ENCODE measurements at places on chromosomes 4 and X.

DNA sequence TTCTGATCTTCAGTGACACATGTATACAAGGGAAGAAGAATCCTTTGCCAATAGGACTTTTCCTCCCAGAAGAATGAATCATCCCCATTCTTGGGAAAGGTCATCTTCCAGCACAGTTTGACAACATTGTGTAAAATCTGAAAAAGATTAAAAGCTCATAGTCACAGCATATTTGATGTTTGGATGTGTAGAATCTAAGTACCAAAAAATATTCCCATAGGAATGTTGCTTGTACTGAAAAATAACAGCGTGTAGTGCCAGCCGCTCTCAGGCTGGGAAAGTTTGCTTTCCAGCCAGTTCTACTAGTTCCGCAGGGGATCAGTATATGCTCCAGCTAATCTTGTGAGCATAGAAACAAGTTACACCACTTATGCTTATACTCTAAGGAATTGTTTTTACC, 74.7 kb upstream of the IL13RA1 start:
- no peak for DNase-seq

DNA sequence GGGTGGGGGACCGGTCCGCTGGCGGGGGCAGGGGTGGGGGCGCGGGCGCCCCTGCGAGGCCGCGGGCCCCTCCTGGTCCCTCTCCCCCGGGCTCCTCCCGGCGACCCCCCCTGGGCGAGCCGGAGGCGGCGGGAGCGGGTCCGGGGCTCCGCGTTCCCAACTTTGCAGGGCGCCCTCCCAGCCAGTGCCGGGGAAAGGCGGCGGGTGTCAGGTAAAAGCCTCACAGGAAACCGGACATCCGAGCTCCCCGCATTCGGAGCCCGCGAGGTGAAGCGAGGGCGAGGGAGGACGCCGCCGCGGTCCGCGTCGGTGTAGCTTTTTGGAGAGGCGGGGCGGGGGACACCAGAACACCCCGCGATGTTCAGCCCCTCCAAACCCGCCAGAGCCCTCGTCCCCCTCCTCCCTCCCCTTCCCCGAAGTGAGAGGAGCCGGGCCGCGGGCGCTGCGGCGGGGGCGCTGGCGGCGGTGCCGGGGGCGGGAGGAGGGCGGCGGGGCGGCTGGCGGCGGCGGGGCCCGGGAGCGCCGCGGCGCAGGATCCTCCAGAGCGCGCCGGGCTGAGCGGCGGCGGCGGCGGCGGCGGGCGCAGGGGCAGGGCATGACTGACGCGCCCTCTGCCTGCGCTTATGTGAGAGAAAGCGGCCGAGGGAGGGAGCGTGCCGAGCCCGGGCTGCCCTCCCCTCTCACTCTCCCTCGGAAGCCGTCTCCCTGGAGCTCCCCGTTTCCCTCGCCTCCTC, at the start of gene VEGFC:
Gene VEGFC (minus strand): TSS at position 597 of the 734 bp plus-strand sequence. CDS start 611 bp downstream, outside the sequence.
- DNase-seq = peak; percentile 3

GRCh38 chrX:21374994-21375707, 933 bp downstream of the CNKSR2 start:
- DNase-seq = no peak

GRCh38 chrX:40953369-40953768, 131.9 kb upstream of the USP9X start:
- no peak for DNase-seq

GRCh38 chrX:9462456-9462855, 2.4 kb upstream of the TBL1X start:
- DNase-seq = no peak

DNA sequence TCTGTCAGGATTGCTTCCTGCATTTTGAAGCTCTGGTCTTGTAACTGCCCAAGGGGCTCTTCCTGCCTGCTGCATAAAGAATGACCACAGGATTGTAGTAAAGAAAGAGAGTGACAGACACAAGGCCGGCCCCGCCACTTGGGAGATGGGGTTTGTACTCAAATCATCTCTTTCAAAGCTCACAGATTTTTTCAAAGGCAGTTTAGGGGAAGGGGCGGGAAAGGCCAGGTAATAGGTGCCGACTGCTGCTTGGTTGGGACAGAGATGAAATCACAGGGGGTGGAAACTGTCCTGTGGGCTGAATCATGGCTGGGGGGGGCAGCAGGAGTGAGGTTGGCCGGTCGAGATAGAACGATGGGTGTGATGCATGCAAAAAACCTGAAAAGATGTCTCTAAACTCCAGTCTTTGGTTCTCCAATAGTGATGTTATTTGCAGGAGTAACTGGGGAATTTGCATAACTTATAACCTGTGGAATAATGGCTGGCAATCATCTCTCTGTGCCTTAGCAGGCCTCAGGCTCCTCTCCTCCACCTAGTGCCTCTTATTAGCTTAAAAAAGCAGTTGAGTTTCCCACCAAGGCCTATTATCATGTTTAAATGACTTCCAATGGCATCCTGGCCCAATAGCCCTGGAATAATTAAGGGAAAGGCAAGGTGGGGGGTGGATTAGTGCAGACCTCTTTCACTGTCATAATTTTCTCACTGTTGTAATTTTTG, 778.4 kb upstream of the FRG1 start:
- DNase-seq = no peak

GRCh38 chrX:44989995-44990770, 117.2 kb downstream of the KDM6A start:
- DNase-seq = no peak

DNA sequence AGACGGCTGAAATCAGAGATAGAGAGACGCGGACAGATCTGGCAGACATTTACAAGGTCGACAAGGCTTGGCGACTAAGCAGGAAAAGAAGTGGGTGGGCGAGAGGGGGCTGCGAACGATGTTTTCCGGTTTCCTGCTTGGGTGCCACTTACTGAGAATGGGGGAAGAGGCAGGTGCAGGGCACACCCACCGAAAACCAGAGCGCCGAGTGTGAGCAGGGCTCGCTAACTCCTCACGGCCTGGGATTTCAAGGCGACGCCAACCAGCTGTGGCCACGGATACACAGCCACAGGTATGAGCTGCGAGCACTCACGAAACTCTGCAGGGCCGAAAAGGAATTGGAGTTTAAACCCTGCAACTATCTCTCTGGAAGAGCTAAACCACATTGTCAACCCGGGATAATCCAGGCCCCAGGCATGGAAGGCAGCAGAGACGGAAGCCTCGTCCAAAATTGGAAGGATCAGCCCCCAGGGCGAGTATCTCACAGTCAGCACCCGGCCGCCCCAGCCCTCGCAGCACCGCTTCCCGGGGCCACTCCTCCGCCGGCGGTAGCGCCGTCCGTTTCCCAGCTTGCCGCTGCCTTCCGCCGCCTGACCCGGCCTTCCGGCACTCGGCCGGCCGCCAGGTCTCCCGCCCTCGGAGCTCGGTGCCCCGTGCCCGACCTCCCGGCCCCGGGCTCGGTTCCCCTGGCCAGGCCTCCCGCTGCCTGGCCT, 778 bp downstream of the CASP3 start:
- peak; percentile 34 for DNase-seq

DNA sequence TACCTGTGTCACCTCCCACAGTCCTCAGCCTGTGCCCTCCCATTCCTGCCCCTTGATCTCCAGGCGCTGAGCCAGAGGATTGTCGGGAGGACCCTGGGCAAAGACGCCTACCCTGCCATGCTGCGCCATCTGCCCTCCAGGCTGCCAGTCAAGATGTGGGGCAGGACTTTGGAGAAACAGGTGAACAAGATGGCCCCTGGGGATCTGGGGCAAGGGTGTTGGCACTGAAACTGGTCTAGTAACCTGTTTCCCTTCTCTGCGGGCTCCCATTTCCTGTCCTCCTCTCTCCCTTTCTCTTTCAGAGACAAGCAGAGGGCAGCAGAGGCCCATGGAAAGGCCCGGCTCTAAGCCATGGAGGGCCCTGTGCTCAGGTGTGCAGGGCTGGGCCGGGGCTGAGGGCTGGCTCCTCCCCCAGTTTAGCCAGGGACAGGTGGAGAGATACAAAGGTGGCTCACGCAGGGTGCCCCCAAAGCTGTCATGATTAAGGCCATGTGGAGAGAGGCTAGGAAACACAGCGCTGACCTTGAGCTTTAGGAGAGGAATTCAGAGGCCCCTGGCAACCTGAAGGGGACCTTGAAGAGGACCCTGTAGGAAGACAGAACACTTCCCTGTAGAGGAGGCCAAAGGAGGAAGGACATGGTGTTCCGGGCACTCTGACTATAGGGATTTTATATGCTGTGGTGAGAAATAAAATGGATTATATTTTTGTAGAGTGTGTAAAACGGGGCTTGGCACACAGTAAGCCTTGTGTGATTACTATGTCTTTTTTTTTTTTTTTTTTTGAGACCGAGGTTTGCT, at the start of gene GLOD5:
Gene GLOD5 (plus strand): TSS at position 74 of the 798 bp plus-strand sequence. CDS start 44 bp downstream, at position 118.
- peak; percentile 45 for DNase-seq

DNA sequence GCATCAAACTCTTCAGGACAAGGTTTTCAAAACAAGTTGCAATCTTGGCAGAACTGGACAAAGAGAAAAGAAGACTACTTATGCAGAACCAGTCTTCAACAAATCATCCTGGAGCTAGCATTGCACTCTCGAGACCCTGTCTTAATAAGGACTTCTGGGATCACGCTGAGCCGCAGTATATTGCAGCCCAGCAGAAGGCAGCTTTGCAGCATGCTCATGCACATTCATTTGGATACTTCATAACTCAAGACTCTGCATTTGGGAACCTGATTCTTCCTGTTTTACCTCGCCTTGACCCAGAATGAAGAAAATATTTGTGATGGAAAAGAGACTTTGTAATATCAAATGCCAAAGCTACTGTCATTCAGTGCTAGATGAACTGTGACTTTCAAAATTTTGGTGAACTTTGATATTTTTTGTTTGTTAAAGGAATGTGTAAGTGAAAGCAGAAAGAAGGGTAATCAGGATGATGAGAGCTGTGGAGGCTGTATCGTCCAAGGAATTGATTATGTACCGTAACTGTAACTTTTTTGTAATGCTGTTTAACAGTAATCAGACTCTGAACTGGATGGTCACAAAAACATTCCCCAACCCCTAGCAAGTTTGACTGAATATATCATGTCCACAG, 27.2 kb downstream of the HSPA4L start:
- peak; percentile 4 for DNase-seq

GRCh38 chr4:71441186-71442169, 102.7 kb downstream of the SLC4A4 start:
- no peak for DNase-seq

DNA sequence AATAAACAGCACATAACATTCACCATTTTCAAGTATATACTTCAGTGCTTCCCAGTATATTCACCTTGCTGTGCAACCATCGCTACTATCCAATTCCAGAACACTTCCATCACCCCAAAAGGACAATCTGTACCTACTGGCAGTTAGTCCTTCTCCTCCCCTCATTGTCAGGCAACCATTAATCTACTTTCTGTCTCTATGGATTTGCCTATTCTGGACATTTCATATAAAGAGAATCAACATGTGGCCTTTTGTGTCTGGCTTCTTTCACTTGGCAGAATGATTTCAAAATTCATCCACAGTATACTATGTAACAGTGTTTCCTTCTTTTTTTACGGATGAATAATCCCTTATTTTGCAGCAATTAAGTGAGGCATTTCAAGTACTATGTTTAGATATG, 189.4 kb downstream of the FBXW7 start:
- DNase-seq = no peak

DNA sequence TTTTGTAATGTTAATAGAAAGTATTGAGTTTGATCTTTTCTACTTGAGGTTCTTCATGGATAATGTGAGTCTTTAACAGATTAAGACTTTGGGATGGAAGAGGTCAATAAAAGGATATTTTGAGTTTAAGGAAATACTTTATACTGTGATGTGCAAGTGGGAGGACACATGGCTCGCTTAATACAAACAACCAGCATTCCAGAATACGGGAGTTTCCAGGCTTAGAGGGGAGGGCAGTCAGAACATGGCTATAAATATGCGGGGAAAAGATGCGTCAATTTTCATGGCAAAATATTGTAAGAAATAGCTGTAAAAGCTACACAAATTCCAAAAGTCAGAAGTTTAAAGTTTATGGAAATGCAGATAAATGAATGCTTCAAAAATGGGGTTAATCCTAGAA, 192.3 kb downstream of the AASDH start:
- no peak for DNase-seq

DNA sequence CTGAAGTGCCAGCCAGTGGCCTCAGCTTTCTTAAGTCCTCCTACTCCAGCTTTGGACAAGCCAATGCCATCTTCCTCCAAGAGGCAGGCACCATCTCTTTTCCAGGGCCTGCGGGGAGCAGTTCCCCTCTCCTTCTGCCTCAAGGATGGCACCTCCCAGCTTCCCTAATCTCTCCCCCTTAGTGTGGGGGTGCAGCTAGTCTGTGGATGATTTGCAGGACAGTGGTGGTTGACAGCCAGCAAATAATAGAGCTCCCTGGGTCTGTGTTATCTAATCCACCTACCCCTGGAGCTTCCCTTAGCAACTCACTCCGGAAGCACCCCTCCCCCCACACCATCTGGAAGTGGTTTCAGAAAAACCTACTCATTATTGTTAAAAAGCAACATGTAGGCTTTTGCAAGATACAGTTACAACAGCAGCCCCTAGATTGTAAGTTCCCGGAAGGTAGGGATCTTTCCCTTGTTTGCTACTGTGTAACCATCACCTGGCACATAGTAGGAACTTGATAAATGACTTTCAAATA, 247.1 kb downstream of the BCOR start:
- DNase-seq = no peak

GRCh38 chrX:40644821-40645358, 2.5 kb downstream of the CXorf38 start:
- DNase-seq = peak; percentile 5

- DNase-seq = no peak
These were observed 14.8 kb downstream of the PDK3 start for GRCh38 chrX:24479924-24480323.

DNA sequence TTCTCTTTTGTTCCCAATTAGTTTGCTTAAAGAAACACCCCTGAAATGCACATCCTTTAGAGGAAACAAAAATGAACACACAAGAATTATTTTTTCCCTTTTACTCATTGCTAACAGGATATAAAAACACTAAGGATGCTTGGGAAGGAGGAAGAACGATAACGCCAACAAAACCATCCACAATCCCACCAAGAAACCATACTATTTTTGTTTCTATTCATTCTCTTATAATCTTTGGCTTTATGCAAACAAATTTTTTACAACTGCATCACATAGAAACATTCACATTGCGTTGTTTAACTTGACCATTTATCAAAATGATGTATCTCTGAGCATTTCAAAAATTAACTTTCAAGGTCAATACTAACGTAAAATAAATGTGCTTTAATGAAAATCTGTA, 12.0 kb downstream of the APBB2 start:
- DNase-seq = no peak

GRCh38 chrX:49879656-49880277, 483 bp downstream of the USP27X start:
- no peak for DNase-seq

- DNase-seq = no peak
These were observed 36.3 kb downstream of the HTT-AS start for GRCh38 chr4:3037957-3038461.

DNA sequence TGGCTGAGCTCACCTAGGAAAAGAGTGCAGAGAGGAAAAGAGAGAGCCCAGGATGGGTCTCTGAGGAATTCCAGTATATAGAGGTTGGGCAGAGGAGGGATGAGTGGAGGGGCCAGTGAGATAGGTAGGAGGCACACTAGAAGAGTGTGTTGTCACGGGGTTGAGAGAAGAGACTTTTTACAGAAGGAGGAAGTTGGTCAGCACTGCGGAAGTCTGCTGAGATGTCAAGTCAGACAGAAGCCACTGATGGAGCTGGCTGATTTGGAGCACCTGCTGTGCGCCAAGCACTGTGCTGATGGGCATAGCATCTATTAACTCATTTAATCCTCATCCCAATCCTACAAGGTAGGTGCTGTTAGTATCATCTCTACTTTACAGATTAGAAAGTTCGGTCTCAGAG, 60.4 kb downstream of the EFNB1 start:
- DNase-seq = no peak

GRCh38 chr4:151744614-151745013, 16.2 kb downstream of the GATB start:
- peak; percentile 66 for DNase-seq

GRCh38 chr4:38570647-38571276, 93.2 kb upstream of the KLF3 start:
- peak; percentile 19 for DNase-seq

All from HepG2 (cell line).